Stimulated activated CD8-positive, alpha-beta memory T cell treated with anti-CD3 and anti-CD28 coated beads, Interleukin-12 subunit alpha, Interleukin-12 subunit beta, amount 100 ng/mL, for 1 hour (primary cell): ENCODE measurements at places on chromosomes 16 and 17.

DNA sequence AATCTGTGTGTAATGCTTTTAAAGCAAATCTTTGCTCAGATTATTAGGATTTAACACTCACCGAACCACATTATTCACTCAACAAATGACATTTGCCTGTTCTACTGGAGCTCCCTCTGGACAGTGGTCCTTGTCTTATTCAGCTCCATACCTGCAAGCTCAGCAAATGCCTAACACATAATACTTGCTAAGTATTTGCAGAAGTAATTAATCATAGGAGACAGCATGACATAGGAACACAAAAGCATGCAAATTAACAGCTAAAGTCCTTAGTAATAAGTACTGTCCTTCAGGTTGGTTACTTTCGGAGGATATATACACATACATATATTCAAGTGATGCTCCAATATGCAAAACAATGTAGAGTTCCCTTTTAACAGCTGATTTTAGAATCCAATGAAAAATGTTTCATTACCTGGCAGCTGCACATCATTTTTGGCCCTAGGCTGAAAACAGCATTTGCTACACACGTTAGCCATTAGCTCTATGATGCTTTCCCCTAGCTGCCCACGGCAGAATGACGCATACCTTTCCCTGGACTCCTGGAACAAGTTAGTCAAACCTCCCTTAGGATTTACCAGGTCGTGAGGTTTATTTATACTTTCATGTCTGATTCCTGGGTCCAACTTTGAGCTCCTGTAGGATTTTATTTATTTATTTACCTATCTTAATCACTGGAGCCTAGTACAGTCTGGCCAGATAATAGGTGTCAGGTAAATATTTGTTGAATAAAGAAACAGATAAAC lies 8.6 kb downstream of the BRD7 start:
- DNase-seq: no peak

- DNase-seq: no peak
Observed at GRCh38 chr17:66930933-66931332, 33.6 kb upstream of the CACNG4 start.

- no peak for DNase-seq
Observed at GRCh38 chr17:35786941-35787432, 8.5 kb downstream of the MMP28 start.

DNA sequence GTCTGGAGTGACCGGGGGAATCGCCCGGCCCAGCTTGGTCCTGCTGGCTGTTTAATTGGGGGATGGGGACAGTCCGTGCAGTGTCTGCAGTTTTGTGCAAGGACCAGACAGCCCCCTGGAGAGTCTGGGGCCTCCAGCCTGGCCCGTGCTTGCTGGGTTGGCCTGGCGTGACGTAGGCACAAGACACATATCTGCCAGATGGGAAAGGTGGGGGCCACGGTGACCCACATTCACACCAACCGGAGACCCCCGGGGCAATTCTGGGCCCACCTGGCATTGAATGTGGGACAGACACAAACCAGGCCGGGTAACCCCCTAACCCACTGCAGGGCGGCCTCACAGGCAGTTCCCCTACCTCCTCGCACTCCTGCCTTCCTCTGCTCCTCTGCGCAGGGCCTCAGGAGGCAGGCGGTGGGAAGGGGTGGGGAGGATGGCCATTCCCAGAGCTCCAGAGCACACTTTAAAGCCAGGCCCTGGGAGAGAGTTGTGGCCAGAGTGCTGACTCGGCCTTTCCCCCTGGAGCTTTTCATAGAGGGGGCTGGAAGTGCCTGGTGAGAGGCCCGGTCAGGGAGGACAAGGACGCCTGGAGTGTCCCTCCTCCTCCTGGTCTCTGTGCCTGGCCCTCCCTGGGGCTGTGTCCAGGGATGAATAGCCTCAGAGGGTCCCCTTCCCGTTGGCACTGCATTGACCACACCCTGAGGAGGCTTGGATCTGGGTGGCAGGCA lies 1.5 kb downstream of the MRC2 start:
- DNase-seq: no peak

DNA sequence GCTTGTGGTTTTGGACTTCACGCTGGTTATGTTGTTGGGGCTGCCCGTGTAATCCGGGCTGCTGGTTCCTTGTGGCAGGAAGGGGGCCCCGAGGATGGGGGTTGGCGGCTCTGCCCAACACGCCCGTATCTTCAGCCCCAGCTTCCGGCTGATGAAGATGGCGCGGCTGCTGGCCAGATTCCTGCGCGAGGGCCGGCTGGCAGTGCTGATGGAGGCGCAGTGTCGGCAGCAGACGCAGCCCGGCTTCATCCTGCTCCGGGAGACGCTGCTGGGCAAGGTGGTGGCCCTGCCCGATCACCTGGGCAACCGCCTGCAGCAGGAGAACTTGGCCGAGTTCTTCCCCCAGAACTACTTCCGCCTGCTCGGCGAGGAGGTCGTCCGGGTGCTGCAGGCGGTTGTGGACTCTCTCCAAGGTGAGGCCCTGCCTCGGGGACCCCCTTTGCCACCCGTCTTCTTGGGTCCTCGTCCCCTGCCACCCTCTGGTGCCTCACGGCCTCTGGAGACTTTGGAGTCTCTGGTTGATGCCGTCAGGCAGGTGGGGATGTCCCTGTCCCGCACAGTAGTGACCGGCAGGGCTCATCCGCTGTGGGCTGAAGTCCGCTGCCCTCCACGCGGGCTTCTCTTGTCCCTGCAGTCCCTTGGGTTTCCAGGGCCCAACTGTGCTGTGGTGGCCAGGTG lies 2.2 kb downstream of the TELO2 start:
- no peak for DNase-seq

DNA sequence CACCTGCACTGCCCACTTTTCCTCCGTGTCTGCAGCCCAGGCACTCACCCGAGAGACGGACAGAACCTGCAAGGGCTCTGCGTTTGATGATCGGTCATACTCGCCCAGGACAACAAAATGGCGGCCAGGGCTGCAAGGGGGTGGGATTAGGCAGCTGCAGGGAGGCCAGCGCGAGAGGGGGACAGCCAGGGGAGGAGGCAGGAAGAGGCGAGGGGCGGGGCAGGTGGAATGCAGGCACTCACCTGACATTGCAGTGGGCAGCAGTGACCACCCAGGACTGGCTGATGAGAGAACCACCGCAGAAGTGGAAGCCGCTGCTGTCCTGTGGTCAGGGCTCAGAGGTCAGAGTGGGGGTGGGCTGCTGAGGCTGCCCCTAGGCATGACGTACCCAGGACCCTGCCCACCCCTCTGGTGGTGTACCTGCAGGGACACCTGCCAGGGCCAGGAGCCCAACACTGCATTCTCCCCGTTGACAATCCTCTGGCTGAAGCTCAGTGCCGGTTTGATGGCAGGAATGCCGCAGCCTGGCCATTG lies 917 bp downstream of the CTRL start:
- DNase-seq: no peak

DNA sequence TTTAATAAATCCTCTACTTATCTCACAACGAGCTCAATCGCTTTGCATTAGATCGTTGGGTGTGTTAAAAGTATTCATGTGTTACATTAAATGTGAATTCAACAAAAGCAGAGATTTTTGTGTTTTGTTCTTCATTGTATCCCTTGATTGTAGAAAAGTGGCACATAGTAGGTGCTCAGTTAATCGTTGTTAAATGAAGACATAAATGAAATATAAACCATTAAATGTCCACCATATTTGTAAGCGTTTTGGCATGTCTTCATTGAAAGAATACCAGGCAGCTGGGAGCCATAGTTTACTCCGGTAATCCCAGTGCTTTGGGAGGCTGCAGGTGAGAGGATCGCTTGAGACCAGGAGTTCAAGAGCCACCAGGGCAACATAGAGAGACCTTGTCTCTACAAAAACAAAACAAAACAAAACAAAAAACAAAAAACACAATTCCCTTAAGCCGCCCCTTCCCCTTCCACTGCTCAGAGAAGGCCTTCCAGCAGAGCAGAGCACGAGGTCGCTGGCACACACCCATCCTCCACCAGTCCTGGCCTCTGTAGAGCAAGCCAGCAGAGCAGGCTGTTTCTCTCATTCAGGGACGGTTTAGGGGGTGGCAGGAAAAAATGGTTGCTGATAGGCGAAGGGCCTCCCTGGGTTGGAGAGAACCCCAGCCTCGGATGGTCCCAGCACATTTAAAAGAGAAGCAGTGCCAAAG lies 673 bp upstream of the CHD9 start:
- no peak for DNase-seq

- DNase-seq: no peak
Observed at GRCh38 chr16:87015021-87015420, 302.2 kb downstream of the C16orf95 start.

- DNase-seq: no peak
Observed at GRCh38 chr17:81086789-81087551, 52.0 kb downstream of the BAIAP2 start.

GRCh38 chr16:84067640-84068039 lies 25.0 kb upstream of the SLC38A8 start:
- DNase-seq: no peak

GRCh38 chr17:39704821-39705551 lies 5.1 kb downstream of the ERBB2 start:
- DNase-seq: no peak

DNA sequence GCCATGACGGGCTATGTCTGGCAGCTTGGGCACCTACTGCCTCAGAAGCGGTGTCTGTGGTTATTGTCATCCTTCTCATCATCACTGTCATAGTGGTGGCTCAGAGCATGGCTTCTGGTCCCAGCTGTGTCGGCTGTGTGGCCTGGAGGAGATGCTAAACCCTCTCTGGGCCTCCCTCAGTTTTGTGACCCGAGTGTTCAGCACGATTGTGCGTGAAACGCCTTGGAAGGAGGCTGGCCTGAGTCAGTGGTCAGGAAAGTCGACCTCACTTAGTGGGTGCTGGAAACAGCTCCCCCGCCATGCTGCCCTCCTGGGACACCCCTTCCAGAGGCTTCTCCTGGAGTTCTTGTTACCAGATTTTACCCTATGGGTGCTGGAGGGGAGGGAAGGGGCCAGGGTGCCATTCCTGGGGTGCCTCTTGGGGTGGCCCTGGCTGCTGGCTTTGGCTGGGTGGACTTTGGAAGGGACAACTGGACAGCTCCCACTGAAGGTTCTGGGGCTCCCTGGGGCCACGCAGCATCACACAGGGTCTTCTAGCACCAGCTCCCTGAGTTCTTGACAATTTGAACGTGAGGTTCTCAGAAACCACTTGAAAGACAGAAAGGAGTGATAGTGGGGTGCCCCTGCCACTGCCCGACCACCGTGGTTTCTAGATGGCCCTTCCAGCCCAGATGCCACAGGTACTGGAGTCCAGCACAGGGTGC lies 226.5 kb upstream of the GSE1 start:
- DNase-seq: no peak

GRCh38 chr17:68142595-68142994 lies 105.2 kb upstream of the AMZ2 start:
- DNase-seq: no peak

DNA sequence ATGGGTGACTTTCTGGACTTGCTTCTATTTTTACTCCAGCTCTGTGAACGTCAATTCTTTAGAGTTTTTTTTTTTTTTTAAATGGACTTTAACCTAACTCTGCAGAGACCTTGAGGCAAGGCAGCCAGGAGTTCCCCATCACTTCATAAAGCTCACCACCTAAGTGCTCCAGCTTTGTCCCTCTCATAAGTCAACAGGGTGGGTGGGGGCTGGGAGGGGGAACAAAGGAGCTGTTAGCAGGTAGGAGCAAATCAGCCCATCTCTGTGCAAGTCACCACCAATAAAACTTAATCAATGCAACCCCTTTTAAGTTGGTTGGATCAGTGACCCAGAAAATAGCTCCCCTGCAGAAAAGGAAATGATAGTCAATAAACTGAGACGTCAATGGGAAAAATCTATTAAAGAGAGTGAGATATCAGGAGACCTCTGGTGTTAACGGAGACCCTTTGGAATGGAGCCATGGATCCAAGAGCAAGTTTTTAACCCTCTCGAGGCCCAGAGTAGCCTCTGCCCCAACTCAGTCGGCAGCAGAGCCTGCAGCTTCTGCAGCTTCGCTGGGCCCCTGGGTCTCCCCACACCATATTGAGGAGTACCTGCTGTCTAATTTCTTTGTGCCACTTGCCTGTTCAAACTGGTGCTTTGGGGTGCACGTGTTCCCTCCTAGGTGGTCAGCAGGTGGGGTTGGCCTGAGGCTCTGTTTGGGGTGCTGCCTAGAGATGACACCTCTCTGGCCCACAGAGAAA lies 27.6 kb upstream of the ETV4 start:
- no peak for DNase-seq

DNA sequence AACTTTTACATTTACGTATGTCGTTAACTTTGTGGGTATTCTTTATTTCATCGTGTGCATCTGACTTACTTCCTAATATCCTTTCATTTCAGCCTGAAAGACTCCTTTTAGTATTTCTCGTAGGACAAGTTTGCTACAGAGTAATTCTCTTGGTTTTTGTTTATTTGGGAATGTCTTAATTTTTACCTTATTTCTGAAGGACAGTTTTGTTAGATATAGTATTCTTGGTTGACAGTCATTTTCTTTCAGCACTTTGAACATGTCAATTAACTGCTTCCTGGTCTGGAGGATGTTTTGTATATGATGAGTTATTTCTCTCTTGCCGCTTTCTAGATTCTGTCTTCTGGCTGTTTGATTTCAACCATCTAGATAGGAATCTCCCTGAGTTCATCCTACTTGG lies 109.2 kb upstream of the NACA2 start:
- DNase-seq: no peak

GRCh38 chr16:89544113-89544512 lies 16.4 kb upstream of the RPL13 start:
- no peak for DNase-seq

DNA sequence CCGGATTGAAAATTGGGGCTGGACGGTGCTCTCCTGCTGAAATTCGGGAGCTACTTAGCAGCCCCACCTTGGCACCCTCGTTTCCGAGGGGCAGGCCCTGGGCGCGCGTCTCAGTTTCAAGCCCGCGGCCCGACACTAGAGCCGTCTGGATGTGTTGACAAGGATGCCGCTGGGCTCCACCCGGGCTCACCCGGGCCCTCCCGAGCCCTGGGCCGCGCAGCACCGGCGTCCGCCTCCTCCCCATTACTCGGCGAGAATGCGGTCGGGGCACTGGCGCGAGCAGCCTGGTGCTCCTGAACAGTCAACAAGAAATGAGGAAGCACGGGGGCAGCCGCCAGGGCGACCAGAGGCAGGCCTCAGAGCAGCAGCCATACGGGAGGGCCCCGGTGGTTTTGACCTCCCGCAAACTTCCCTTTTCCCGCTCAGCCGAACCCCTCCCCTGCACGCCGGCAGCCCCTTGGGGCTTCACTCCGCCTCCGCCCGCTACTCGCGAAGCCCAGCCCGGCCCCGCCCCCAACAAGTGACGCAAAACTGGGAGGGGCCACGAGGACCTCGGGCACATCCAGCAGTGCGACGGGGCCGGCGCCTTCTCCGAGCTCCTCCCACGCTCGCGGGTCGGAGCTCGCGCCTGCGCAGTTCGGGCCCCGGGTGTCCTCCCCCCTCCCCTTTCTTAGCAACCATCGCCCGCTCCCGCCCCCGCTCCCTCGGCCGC lies 447 bp upstream of the SEC14L1 start:
- DNase-seq: peak; percentile 100

- no peak for DNase-seq
Observed at GRCh38 chr16:56634715-56635440, 2.4 kb downstream of the MT1M start.

- DNase-seq: no peak
Observed at GRCh38 chr17:77927777-77928518, 30.6 kb upstream of the TNRC6C start.

- DNase-seq: no peak
Observed at GRCh38 chr17:79946352-79947231, 89.1 kb downstream of the TBC1D16 start.
